Activated CD8-positive, alpha-beta memory T cell treated with anti-CD3 and anti-CD28 coated beads for 48 hours (primary cell): ENCODE measurements at places on chromosomes 5 and 9.

GRCh38 chr5:131262953-131263541 lies 806 bp upstream of the CDC42SE2 start:
- DNase-seq, result no peak

GRCh38 chr9:132854832-132855231 lies 23.3 kb downstream of the AK8 start:
- no peak for DNase-seq

DNA sequence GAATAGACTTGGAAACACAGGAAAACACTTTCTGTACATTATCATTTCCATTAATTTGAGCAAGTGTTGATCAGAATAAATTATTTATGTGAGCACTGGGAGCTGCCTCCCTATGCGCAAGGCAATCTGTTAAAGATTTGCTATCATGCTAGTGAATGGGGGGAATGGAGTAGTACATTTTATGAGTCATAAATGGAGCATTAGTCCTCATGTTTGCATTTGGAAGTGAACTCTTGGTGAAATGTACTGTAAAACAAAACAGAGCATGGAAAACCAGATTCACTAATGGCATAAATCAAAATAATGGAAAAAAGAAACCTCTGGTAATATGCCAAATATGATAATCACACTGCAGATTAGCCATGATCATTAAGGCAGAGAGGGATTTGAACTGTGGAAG lies 40.5 kb upstream of the TMC1 start:
- DNase-seq, result no peak

- no peak for DNase-seq
Measured at GRCh38 chr5:142079306-142079721, 29.3 kb upstream of the NDFIP1 start.

DNA sequence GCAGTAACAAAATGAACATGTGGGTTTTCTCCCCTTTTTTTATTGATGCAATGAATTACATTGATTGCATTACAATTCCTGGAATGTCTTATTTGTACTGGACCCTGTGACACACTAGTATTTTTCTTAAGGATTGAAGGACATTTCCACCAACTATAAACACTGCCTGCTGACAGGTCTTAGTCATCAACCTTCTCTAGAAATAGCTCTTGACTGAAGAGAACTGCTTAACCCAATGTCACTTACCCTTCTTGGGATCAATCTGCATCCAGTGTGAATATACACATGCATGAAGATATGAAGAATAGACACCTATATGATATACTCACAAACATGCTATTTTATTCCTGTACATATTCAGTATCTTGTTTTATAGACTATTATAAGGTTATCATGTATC lies 130.6 kb downstream of the FBXO38 start:
- DNase-seq, result no peak
